ENCODE measurements at places on chromosomes 5 and 9.

DNA sequence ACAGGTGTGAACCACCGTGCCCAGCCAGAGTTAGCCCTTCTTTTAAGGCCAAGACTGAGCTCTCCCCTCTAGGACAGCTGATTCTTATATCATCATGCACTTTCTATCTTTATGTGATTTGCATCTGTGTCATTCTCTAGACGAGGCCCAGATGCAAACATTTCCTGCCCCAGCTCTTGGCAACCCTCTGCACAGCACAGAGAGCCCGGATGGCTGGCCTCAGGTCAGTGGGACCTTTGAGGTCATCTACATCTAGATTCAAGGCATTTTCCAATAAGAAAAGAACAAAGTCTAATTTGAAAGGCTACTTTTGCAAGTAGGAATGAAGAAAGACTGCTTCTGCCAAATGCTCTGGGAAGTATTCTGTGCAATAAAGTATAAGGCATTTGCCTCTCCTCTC is 109.0 kb upstream of the DAB2 start:
- DNase-seq, result no peak

- no peak for DNase-seq
Observed at GRCh38 chr5:157747173-157747740, 3.7 kb downstream of the LSM11 start.

GRCh38 chr5:160352308-160352707 is 18.1 kb downstream of the C1QTNF2 start:
- no peak for DNase-seq

DNA sequence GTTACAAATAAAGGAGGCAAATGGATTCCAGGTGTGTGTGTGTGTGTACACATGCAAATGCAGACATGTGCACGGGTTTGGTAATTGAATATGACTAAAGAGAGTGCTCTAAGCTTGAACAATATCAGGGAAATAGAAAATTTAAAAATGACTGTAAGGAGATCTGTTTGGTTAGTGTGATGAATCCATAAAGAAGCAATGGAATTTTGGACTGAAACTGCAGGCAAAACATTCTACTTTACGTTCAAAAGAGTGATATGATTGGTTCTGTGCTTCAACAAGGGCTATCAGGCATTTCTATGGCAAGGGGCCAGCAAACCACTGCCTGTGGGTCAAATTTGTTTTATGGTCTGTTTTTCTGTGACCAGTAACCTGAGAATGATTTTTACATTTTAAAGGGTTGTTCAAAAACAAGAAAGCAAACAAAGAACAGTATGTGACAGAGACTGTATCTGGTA is 332.8 kb upstream of the KLF9 start:
- DNase-seq, result no peak

DNA sequence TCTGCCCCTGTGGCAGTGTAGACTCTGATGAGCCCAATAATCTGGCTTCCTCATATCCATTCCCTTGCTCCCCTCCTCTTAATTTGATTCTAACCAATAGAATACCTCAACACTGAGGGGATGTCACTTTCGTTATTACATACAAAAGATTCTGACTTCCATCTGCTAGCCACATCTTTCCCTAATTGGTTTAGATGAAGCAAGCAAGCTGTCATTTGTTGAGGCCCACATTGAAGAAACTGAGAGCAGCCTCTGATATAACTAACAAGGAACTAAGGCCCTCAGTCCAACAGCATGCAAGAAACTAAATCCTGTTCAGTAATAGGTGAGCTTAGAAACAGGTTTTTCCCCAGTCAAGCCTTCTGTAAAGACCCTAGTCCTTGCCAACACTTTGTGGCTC is 5.8 kb downstream of the ADAMTS6 start:
- DNase-seq, result no peak

- DNase-seq, result no peak
Observed at GRCh38 chr5:113474100-113474728, 14.0 kb downstream of the MCC start.

- no peak for DNase-seq
Observed at GRCh38 chr9:98778711-98779530, 17.4 kb downstream of the ANKS6 start.

- DNase-seq, result no peak
Observed at GRCh38 chr5:173751266-173751600, 134.8 kb upstream of the BOD1 start.

DNA sequence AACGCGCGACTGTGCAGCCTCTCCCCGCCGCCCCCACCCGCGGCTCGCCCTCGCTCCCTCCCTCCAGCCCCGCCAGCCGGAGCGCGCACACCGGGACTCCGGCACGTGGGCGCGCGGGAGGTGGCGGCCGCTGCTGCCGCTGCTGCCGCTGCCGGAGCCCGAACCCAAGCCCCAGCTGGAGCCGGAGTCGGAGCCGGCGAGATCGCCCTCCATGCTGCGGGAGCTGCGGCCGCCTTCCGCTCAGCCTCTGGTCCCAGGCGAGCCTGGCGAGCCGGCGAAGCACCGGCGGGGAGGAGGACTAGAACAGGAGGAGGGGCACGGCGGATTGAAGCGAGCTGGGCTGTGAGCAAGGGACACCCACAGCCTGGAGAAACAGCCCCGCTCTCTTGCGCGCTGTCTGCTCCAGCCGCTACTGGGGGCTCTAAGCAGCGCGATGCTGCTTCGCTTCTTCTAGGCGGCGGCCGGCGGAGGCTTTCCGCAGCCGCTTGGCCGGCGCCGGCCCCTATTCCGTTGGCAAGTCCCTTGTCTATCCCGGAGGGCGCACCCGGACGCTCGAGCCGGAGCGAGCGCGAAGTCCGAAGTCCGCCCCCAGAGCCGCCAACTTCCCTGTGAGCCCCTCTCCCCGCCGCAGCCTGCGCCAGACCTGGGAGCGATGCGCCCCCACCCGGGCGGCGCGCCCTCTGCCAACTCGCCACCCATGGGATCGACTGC is 598.7 kb upstream of the SGCD start:
- no peak for DNase-seq

DNA sequence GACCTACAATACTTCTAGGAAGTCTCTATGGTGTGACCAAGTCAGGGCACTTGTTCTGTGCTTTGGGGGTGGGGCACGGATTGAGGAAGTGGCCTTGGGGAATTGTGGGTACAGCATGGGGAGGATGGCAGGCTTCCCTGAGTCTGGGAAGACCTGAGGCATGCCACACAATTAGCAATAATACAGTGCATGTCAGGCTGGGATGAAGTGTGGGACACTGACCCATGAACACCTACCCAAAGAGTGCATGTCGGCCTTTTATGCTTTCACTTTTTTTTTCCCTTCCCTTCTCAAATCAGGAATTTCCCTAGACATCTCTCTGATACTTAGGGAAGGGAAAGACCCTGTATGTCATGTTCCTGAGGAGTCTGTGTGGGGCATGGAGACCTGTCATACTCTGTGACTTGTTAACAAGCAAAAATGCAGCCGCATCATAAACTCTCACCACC is 146.4 kb downstream of the PALM2AKAP2 start:
- DNase-seq, result no peak

- DNase-seq, result no peak
Observed at GRCh38 chr9:114430457-114430856, 42.7 kb upstream of the AKNA start.

DNA sequence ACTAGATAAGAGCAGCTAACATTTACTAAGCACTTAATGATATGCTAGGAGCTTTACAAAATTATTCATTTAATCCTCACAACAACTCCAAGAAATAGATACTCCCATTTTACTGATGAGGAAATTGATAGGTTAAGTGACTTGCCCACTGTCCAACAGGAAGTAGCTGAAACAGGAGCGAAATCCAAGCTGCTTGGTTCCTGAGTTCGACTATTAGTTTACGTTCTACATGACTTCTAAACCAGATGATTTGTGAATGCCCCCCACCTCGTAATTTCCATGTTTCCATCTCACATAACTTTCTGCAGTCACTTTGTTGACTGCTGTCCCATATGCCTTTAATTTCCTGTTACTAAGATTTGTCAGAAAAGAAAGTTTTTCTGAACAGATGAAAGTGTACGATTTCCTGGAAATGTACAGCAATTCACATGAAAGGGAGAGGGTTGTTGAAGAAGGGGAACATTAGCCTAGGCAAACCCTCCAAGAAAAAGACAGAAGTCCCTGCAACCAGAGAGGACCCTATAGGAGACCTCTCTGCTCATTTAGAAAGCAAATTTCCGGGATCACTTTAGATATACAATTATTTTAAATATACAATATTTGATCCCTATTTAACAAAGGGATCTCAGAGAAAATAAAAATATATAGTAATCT is 279.1 kb upstream of the EFNA5 start:
- no peak for DNase-seq

DNA sequence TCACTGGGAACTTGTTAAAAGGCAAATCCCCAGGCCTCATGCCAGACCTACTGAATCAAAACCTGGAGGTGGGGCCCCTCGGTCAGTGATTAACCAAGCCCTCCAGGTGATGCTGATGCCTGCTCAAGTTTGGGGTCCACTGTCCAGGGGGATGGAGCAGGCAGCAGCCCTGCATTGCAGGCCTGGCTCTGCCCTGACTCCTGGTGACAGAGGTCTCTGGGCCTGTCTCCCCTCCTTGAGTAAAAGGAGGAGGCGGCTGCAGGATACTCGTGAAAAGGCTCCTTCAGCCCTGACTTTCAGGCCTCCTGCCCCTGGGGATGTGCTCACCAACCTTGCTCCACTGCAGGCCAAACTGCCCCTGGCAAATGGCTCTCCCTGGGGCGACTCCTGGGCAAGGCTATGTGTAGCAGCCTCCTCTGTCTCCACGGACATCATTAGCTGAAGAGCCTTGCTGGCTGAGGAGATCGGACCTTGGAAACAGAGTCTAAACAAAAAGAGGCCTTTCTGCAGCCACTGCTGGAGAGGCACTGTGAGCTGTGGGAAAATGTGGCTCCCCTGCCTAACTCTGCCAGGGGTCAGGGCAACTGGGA is 134.8 kb upstream of the ALDH1B1 start:
- no peak for DNase-seq

DNA sequence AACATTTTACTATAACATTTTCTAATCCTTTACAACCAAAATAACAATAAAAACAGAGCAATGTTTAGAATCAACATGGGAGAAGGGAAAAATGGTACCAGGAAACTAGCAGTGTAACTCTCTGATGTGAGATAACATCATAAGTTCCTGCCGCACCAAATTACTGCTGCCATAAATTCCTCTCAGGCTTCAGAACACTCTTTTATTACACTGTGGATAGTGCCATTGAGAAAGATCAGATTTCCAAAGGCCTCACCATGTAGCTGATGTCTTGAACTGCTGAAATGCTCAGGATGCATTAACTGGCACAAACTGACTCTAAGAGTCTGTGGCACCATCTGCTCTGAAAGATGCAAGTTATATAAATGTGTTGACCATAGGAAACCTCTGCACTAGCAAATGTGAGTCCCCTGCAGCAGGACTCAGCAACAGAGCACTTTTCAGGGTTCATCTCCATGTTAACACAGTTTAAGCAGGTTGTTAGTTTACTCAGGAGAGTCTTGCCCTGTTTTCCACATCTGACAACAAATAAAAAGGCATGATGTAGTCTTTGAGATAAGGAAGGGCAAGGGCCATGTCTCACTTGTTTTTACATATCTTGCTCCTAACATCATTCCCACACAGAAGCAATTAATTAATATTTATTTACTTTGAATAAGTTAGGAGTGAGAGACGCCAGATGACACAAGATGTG is 218.1 kb downstream of the CETN3 start:
- no peak for DNase-seq

DNA sequence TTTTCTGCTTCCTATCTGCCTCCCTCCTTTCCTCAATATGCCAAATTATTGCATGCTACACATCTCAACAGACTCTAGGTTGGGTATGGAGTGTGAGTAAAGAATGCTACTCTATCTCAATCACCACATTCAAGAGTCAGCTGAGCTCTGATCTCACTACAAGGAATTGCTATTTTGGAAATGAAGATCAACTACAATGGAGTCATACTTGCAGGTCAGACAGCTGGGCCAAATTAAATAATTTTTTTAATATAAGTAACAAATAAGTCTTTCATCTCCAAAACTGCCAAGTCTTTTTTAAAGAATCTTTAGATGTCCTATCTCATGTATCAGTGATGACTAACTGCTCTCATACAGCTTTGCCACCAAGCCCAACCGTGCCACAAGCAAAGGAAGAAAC is 64.0 kb downstream of the DEPDC1B start:
- DNase-seq, result no peak

DNA sequence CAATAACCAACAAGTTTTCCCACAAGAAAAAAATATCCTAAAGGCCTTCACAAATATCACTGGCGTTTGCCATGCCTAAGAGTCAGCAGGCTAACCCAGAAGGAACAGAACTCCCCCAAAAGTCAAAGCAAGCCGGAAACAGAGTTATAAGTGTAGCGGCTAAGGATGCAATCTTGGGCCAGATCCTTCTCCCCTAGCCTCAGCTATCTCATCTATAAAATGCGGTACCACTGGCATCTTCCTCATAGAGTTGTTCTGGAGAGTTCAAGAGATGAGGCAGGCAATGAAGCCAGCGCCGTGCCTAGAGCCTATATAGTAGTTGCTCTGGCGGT is 632 bp downstream of the DPM2 start:
- DNase-seq, result no peak

- DNase-seq, result no peak
Observed at GRCh38 chr5:40221796-40222195, 457.9 kb upstream of the PTGER4 start.

GRCh38 chr9:96483733-96484390 is 33.9 kb downstream of the HABP4 start:
- no peak for DNase-seq

GRCh38 chr5:25190521-25191000 is 545.8 kb upstream of the CDH10 start:
- no peak for DNase-seq

DNA sequence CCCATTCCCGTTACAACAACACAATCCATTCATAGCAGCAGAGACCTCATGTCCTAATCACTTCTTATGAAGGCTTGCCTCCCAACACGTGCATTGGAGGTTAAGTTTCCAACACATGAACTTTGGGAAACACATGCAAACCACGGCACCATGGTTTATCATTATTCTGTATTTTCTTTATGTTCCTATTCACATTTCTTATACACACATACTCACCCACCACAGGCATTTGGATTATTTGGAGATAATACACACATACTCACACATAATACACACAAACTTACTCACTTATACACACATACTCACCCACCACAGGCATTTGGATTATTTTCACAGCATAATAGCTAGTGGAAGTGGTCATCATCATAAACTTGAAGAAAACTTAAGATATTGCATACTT is 75.6 kb downstream of the C7 start:
- no peak for DNase-seq

All from stimulated activated CD4-positive, alpha-beta T cell treated with anti-CD3 and anti-CD28 coated beads, TNF-alpha, amount 100 ng/mL, for 48 hours (primary cell).